ENCODE measurements at places on chromosomes 2 and 18.

DNA sequence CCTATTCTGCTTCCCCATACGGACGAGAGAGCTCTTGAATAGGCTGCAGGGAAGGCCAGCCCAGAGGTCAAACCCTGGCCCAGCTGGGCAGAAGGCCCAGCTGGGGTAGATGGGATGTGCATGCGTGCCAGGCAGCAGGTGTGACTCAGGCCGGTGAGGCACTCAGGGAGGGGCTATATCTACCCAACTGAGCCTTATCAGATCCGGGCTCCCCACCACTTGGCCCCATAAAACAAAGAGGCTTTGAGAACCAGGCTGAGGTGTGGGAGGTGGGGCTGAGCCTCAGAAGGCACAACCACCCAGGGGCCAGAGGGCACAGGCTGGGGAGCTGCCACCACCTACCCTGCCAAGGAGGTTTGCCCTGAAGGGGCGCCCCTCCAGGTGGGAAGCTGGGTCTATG lies 8.0 kb upstream of the CFAP65 start:
- no peak for DNase-seq

DNA sequence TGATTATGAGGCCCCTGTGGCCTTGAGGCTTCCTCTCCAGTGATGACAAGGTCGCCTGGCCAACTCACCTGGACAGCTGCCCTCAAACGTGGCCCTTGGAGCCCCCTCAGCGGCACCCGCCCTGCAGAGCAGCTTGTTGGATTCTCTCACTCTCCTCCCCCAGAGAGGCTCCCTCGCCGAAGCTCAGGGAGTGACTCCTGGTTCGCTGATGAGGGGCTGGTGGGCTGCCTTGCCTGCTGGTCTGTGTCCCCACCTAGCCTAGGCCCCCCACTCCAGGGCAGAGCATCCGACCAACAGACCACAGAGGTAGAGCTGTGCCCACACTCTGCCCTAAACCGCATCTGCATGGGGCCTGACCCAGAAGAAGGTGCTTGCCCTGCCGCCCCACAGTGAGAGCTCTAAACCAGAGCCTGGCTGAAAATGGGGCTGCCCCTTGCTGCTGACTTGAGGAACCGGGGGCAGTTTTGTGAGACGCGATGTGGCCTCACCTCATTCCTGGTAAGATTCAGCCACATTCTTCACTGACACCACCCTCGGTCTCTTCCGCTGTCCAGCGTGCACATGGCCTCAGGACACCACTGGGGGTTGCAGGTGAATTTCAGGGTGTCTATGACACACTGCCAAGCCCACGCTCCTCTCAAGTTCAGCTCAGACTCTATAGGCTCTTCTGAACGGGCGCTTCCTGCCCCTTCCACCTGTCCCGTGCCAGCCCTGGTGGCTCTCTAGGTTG lies 131.6 kb downstream of the CABLES1 start:
- no peak for DNase-seq

DNA sequence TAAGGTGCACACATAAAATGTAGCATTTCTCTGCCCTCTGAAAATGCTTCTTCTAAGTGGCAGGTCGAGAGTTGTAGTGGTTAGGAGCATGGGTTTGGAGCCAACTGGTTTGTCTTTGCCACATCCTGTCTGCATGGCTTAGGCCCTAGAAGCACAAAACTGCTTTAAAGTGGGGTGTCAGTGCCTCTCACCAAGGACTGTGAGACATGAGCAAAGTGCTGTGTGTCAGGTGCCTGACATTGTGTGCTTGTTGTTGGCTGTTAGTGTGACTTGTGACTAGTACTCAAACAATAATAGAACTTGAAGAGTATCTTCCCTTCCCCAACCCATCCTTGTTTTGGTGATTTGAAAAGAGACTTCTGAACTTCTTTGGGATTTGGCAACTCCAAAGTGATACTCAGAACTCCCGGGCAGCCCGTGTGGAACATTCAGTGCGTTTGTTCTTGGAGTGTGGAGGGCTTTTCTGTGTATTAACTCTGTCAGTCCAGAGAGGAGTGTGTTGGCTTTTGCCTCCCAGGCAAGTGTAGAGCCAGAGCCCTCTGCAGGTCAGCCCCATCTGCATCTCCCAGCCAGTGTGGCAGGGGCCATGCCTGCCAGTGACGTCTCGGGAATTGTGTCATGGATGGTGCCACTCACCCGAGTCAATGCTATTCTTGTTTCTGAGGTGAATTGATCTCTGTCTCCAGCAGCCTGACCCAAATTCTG lies 5.0 kb downstream of the MGAT5 start:
- DNase-seq = no peak

- DNase-seq = no peak
These were observed 231.1 kb upstream of the HS6ST1 start for GRCh38 chr2:128549646-128550260.

DNA sequence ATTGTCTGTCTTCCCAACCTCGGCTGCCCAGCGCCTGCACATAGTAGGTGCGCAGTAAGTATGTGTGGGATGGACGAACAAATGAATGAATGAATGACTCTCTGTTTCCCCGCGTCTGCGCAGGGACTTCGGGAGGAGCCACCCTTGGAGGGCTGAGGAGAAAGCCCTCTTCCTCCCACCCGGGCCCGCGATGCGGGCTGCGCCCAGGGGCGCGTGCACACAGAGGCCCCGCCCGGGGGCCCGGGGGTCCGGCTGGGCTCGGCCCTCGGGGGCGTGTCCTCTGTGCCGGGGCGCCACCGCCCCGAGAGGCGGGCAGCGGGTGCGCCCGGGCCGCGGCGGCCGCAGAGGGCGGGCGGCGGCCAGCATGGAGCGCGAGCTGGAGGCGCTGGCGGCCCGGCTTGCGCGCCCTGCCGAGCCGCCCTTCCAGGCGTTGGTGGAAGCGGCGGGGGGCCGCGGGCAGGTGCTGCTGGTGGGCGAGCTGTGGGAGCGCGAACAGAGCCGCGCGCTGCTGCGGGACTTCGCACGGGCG lies at the start of gene C2orf72:
Gene C2orf72, plus strand, starts transcription at position 322 of the 529 bp plus-strand sequence. Its CDS starts 43 bp downstream, at position 365.
- no peak for DNase-seq

- DNase-seq = no peak
These were observed 32.2 kb downstream of the RFX8 start for GRCh38 chr2:101442667-101443061.

DNA sequence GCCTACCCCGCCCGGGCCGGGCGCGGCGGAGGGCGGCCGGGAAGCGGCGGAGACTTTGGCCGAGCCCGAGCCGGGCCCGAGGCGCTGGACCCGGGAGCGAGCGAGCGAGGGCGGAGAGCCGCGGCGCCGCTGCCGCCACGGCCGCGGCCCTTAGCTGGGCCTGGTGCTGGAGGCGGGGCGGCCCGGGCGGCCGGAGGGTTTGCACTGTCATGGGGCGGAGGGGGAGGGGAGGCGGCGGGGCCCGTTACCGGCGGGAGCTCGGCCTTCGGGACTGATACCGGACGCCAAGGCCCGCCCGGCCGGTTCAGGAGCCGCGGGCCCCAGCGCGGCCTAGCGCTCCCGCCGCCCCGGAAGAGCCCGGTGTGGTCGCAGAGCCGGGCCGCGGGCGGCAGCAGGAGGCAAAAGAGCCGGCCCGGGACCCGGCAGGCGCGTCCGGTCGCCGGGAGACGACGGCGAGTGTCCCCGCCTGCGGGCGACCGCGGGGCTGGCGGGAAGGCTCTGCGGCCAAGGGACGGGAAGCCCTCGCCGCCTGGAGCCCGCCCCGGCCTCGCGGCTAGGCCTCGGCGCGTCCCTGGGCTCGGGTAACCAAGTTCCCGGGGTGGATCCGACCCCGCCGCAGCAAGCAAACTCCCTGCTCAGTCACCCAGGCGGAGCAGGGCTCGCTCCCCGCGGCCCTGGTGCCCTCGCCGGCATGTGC lies 697 bp downstream of the KCMF1 start:
- no peak for DNase-seq

GRCh38 chr2:11674983-11675382 lies 5.0 kb upstream of the NTSR2 start:
- no peak for DNase-seq

GRCh38 chr2:151974988-151975387 lies 123.9 kb downstream of the CACNB4 start:
- DNase-seq = no peak

- DNase-seq = no peak
These were observed 18.7 kb downstream of the HNRNPA3 start for GRCh38 chr2:177231270-177231669.

GRCh38 chr2:240839152-240840143 lies 19.4 kb upstream of the KIF1A start:
- no peak for DNase-seq

DNA sequence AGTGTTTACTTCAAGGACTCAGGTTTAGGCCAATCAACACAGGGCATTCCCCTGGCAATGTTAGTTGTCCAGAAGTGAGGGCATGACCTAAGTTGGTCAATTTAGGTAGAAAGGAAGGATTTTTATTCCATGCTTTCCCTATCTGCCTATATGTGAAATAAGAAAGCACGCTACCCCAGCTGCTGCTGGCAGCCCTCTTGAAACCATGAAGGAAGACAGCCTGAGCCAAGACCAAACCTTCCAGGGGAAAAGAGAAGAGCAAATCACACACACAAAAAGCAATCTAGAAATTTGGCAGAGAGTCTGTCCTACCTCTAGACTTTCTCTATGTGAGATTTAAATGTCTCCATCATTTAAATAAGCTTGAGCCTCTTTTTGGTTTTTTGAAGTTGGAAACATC lies 387.6 kb downstream of the TNS1 start:
- DNase-seq = no peak

DNA sequence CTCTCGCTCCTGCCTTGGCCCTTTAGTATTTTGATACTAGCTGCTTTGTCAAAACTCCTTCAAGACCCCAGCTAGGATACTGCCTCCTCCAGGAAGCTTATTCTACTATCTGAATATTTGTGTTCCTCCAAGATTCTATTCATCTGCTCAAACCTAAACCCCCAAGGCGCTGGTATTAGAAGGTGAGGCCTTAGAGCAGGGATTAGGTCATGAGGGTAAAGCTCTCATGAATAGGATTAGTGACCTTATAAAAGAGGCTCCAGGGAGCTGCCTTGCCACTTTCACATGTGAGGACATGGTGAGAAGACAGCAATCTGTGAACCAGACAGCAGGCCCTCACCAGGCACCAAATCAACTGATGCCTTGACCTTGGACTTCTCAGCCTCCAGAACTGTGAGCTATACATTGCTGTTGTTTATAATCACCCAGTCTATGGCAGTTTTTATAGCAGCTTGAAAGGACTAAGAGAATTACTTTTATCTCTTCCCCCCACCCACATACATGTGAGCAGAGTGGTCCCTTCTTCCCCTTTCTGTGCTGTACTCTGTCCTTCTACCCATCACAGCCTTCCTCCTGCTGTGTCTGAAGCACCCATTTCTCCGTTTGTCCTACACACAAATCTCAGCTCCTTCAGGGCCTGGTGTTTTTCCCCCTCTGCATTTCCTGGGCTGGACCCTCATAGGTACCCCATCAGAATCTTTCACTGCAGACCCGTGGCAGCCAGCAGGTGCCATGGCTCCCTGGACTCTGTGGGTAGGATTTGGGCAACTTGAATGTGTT lies 54.5 kb downstream of the HS1BP3 start:
- no peak for DNase-seq

GRCh38 chr2:120261387-120262006 lies 8.8 kb downstream of the RALB start:
- DNase-seq = no peak

DNA sequence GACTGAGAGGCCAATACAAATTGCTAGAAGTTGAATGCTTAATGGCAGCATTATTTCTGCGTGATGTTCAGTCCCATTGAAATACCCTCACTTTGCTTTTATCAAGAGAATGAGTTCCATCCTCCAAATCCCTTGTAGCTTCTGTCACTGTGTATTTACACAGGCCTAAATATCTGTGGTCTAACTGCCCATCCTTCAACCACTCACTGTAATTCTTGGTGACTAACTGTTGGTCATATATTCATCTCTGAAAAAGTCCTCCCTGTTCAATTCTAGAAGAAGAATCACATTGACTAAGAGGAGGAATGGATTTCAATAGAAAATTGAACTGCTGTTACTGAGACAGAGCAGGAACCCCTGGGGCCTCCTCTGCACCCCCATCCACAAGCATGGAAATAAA lies 74.2 kb upstream of the L3MBTL4 start:
- no peak for DNase-seq

- no peak for DNase-seq
These were observed 92.5 kb downstream of the ZFP36L2 start for GRCh38 chr2:43133708-43134570.

DNA sequence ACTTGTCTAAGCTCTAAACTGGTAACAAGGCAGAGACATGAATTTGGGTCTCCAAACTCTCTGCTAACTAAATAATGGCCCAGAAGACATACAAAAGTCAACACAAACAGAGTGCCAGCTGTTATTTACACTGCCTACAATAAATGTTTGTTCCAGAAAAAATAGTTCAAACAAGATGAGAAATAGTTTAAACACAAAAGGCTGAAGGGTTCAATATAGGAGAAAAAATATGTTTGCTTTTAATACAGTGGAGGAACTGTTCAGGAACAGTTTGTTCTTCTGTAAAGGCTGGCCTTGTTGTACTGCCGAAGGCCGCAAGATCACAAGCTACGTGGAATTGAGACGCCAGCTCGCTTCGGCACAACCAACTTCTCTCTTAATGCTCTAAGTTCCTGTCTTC lies 74.6 kb downstream of the AFF3 start:
- no peak for DNase-seq

DNA sequence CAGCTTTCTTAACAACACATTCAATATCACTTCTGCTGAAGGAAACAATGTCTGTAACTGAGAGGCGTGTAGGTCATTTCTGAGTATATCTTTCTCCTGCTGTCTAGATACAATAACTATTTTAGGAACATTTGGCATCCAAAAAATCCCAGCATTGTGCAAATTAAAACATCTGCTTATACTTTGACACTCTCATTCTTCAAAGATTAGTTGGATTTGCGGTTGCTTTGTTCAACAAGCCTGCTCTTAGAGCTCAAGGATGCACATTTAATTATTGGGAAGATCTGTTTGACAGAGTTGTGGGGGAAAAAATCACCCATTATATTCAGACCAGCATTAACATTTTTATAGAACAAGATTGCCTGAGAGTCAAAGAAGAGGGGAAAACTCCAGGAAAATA lies 449.5 kb upstream of the HNRNPA3 start:
- no peak for DNase-seq

DNA sequence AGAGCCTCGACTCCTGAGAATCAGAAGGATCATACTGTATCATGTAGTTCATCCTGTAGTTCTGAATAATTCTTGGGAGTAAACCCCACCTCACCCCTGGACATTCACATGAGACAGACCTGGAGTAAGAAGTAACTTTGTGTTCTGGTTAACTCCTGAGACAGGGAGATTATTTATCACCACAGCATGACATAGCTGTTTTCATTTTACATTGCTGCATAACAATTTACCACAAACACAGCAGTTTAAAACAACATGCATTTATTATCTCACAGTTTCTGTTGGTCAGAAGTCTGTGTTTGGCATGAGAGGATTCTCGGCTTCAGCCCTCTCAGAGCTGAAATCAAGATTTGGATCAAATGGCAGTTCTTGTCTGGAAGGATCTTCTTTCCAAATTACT lies 855.8 kb upstream of the FANCL start:
- DNase-seq = no peak

GRCh38 chr18:21889570-21889969 lies 149.0 kb downstream of the MIB1 start:
- no peak for DNase-seq

GRCh38 chr2:216221811-216222210 lies 112.7 kb downstream of the XRCC5 start:
- DNase-seq = no peak

Data from cerebellar nuclear complex (tissue), 1 donor.